AML-193 (cell line): ENCODE measurements at places on chromosomes 1 and 21.

- peak; percentile 5 for DNase-seq
Observed at GRCh38 chr1:12031039-12031980, 12.0 kb downstream of the MIIP start.

- DNase-seq, result no peak
Observed at GRCh38 chr1:67682659-67683197, 2.3 kb upstream of the GADD45A start.

GRCh38 chr1:237812061-237812460 lies 78.7 kb downstream of the ZP4 start:
- no peak for DNase-seq

GRCh38 chr1:61472876-61473275 lies 252.1 kb downstream of the TM2D1 start:
- DNase-seq, result no peak

DNA sequence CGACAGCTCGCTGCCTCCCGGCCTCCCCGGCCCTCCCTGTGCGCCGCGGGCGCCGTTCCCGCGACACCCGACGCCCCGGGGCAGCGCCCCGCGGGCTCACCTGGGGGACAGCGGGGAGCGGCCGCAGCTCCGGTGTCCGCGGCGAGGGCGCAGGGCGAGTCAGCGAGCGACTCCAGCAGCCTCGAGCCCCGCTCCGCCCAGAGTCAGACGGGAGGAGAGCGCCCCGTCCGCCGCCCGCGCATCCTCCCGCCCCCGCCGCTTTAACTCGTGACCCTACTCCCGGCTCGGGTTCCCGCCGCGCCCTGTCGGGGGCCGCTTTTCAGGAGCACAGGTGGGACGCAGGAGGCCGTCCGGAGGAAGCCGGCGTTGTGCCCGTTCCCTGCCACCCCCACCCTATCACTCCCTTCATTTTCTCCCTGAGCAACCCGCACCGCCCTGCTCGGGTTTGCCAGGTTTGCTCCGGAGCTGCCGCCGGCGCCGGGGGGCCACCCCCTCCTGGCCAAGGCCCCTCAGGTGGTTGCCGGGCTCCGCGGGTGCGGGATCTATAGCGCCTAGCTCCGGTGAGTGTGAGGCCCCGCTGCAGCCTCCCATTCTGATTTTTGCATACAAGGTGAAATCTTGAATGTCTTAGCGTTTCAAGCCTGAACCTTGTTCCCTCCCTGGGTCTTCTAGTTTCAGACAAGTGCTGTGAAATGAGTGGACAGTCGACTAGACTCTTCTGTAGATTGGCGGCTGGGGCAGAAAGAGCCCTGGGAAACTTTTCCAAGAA lies at the start of gene MCOLN3:
Gene MCOLN3, minus strand, starts transcription at position 205 of the 769 bp plus-strand sequence. CDS start 3,140 bp downstream, outside the sequence.
- no peak for DNase-seq

DNA sequence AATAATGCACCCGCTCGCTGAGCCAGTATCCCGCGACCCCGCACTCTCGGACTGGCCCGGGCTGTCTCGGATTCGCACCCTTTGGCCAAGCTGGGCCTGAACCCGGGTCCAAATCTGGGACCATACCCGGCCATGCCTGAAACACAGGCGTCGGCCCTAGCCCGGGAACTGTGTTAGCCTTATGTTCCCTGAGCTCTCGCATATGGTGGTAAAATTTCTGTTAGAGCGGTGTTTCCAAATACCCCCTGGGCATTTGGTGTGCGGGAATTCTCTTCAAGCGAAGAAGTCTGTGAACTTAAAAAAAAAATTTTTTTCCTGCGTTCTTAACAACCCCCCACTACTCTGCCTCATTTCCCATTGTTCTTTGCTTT lies 3.1 kb downstream of the RNF220 start:
- no peak for DNase-seq

GRCh38 chr1:25640646-25641328 lies 24.2 kb downstream of the MAN1C1 start:
- no peak for DNase-seq

DNA sequence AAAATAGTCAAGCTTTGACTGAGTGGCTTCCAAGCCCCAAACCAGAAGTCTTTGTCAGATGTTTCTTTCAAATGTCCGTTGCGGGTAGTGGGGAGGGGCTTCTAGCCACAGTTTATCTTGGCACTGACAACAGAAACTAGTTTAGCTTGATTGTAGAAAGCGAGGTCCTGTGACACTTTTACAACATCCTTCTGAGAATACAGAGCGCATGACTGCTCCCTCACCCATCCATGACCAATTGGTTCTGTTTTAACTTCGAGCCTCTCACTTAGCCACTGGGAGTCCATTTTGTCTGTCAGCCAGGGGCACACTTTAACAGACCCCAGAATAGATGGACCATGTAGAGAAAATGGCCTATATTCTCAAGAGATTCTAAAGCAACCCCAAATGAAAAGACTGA lies 199.2 kb upstream of the ST6GALNAC5 start:
- no peak for DNase-seq

DNA sequence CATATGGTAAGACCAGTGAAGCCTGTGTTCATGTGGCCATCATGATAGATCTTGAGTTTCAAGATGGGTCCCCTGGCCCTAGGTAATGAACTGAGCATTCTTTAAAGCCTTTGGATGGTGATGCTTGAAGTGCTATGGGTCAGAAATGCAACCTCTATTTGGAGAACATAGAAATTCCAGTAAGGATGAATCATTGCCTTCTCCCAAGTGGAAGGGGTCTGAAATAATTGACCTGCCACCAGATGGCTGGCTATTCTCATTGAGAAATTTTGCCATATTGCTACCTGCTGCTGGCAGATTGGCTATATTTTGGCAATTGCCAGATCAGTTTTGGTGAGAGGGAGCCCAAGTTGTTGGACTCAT lies 739 bp upstream of the IFI6 start:
- DNase-seq, result no peak

- no peak for DNase-seq
Observed at GRCh38 chr1:50913954-50914353, 46.1 kb downstream of the FAF1 start.

- DNase-seq, result no peak
Observed at GRCh38 chr1:150876119-150876454, 312 bp downstream of the ARNT start.

GRCh38 chr1:195065437-195065836 lies 1542.8 kb downstream of the KCNT2 start:
- no peak for DNase-seq

DNA sequence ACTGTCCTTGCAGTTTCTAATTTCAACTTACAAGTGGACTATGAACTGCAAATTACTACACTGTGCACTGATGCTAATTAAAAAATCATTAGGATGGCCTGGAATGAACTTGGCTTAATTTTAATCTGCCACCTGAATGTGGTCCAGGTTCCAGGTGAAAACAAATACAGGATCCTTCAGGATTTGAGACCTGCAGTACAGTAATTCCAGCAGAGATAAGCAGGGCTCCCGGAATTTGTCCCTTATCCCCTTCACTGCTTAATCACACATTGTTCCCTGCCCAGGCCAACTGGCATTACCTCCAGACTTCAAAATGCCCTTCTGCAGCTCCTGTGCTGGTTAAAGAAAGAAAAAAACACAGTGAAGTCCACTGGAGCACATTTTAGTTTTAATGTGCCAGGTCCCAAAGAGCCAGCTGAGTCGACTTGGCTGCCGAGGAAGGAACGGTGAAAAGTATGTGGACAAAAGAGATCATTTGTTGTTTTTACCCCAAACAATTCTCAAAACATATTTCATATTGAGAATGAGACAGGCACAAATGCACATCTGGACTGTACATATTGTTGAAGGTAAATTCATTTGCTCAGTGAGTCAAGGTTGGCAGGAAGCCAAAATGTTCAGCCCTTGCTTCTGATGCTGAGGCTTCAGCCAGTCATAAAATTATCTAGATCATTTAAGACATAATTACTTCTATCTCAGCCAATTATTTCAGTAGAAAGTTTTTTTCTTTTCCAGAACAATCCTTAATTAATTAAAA lies 28.3 kb downstream of the DEGS1 start:
- no peak for DNase-seq

DNA sequence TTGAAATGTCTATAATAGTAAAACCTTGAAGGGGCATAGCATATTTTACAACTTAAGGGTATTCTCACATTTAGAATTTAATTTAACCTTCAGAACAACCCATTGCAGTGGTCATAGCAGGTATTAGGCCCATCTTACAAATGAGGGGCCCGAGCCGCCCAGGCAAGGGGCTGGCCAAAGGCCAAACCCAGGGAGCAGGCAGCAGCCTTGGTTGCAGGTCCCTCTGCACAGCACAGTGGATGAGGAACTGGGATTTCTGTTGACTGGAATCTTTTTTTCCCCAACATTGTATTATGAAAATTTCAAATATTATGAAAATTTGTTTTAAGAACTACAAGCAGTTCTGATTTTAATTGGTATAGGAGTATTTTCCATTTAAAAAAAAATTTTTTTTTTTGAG lies 33.2 kb downstream of the CCSAP start:
- DNase-seq, result no peak

DNA sequence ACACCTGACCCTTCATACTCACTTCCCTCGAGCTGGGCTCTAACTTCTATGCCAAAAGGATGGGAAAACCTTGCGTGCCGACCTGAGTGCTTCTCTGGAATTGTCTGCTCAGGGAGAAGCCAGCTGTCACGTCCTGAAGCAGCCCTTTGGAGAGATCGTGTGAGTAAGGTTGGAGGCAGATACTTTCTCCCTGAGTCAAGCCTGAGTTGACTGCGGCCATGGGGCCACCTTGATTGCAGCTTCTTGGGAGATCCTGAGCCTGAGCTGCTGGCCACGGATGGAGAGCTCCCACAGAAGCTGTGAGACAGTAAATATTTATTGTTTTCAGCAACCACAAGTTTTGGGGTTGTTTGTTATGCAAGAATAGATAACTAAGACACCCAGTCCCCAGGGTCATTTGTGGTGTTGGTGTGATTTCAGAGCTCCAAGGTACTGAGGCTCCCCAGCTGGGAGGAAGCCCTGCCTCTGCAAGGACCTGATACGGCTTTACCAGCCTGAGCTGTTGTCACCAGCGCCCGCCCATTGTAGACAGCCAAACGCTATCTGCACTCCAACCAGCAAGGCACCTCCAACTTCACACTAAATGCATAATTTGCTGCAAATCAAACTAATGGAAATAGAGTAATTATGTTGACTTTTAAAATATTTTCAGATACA lies 531.6 kb downstream of the PTPRU start:
- DNase-seq, result no peak

DNA sequence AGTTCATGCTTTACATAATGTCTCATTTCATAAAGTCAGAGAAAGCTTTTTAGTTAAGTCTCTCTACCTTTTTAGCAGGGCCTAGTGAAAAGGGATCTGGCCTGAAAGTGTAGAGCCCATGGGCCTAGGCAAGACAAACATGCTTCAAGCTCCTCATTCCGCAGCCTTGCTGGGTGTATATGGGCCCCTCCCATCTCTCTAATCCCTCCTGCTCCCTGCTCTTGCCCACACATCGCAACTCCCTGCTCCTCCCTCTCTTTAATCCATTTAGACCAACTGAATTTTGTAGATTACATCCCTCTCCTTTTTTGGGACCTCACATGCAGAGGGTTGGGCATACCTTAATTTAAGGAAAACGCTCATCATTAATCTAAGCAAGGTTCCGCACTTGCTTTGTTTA lies 42.3 kb upstream of the CCDC190 start:
- DNase-seq, result no peak

GRCh38 chr21:17853393-17854275 lies 34.5 kb upstream of the C21orf91 start:
- DNase-seq, result no peak

GRCh38 chr1:238281418-238281817 lies 390.7 kb upstream of the ZP4 start:
- DNase-seq, result no peak

GRCh38 chr1:187877220-187877619 lies 1048.5 kb downstream of the PLA2G4A start:
- DNase-seq, result no peak

DNA sequence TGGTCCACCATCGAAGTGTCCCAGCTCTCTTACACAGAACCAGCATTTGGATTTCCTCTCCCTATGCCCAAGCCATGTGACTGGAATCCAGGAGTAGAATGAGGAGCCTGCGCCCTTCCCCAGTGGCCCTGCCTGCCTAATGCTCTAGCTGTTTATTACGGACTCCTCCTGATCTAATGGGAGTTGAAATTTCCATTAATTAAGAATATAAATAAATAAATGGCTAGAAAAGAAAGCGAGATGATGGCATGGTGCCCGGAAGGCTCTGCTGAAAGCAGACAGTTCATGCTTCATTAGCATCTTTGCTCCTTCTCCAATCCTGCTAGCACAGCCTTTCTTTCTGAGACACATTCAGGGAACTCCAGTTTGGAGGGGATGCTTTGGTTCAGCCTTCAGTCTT lies 216.2 kb downstream of the SEC16B start:
- no peak for DNase-seq

- DNase-seq, result no peak
Observed at GRCh38 chr1:84550826-84551225, 23.4 kb downstream of the CTBS start.

GRCh38 chr1:246583448-246584185 lies 17.4 kb downstream of the CNST start:
- DNase-seq, result peak; percentile 71

DNA sequence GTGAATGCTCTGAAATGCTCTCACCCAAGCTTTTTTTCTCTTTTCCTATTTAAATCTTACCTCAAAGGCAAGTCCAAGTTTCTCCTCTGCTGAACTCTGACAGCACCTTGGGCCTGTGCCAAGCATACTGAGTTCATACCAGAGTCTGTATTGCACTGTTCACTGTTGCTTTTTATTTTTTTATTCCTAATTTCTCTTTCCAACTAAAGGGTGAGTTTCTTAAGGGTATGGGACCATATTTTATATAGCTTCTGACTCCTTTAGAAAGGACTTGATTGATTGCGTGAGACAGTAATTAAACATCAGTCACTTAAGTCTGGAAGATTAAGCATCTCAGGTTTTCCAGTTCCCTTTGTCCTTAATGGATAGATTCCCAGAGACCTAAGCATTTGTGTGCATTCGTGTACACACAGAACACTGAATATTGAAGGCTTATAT lies 69.9 kb downstream of the CACHD1 start:
- no peak for DNase-seq

DNA sequence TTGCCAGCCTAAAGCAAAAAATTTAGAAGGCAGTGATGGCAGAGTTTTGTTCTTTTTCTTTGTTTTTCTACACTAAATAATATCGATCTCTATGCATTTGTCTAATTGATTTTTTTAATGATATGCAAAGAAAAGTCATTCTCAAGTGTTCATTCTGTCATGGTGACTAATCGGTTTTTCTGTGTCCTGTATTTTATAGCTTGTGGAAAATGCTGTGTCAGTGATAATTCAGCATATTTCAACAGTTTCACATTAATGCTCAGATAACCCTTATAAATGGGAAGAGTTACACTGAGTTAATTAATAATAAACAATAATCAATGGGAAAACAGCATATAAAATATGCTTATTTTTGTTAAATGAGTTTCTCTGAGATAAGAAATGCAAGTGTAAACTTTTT lies 824.9 kb downstream of the AMY1C start:
- no peak for DNase-seq

DNA sequence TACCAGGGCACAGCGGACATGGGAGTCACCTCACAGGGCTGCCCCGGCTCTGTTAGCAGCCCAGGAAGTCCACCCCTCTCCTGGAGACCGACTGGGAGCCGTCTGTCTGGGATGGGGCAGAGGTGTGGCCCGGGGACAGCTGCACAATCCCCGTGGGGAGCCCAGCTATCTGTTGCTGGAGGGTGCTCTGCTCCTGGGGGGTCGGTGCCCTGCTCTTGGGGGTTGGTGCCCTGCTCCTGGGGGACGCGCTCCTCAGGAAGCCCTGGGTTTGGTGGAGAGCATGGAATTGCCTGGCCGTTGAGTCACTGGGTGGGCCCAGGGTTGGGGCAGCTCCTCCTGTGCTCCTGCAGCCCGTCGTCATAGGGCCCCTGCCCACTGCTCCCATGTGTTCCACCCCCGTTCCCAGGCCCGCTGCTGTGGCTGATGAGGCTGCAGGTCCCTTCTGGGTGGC lies 39.3 kb downstream of the AGPAT3 start:
- no peak for DNase-seq
